ENCODE measurements at places on chromosomes 7 and 10. TPM values are rescaled to one million over a fixed set of nuclear protein-coding genes. Genes with fewer than 3 reads are reported as not detected.

The SLC26A5 gene
- total RNA-seq = not detected

The FGFR2 gene
- 0.54 TPM for total RNA-seq

The FAM221A gene
- total RNA-seq = 3.3 TPM

- no peak for DNase-seq
Observed at GRCh38 chr7:16779051-16779450, 25.5 kb downstream of the TSPAN13 start.

The CEP55 gene
- total RNA-seq = 76.0 TPM

The UTF1 gene
- not detected for total RNA-seq

DNA sequence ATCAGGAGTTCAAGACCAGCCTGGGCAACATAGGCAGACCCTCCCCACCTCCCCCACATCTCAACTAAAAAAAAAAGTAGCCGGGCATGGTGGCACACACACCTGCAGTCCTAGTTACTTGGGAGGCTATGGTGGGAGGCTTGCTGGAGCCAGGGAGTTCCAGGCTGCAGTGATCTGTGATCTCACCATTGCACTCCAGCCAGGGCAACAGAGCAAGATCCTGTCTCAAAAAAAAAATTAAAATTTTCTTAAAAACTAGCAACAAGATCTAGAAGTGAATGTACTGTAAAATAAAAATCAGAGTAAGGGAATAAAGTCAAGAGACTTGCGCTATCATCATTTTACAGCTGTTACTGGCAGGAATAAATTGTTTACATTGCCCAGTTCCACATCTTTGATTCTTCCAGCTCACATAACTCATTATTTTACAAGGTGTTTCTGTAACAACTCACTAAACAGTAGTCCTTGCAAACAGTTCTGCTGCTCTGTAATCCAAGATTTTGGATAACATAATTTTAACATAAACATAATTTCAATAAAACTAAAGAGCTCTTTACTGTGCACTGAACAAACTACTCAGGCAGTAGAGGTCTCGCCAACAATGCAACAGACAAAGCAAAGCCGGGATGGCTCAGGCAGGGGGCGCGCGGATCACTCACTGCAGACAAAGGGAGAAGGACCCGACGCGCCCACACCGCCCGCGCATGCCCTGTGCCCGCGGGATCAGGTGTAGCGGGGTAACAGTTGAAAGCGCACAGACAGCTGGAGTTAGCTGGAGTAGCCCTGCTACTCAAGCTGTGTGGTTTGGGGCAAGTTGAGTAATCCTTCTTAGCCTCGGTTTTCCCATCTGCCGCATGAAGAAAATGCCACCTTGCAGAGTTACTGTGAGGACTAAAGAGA, 73.3 kb upstream of the NFE2L3 start:
- DNase-seq = peak; percentile 63

GRCh38 chr7:34675749-34676374, 17.8 kb downstream of the NPSR1 start:
- peak; percentile 33 for DNase-seq

DNA sequence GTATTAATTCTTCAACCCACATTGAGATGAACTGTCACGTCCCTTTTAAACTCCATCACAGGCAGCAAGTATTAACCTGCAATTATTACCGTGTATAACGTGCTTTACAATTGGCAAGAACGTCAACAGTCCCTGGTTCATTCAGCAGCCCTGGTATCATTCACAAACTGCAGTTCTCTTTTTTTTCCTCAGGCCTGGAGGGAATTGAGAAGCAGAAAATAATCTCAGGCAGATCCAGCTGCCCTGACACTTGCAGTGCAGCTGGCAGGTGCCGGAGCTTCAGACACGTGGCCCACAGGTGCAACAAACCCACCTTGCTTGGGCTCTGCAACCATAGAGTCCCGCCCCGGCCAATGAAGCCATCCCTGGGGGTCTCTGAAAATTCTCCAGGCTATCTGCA, 137.3 kb downstream of the PLXNA4 start:
- no peak for DNase-seq

The SPDYE6 gene
- total RNA-seq = not detected

The VSTM4 gene
- total RNA-seq = not detected

DNA sequence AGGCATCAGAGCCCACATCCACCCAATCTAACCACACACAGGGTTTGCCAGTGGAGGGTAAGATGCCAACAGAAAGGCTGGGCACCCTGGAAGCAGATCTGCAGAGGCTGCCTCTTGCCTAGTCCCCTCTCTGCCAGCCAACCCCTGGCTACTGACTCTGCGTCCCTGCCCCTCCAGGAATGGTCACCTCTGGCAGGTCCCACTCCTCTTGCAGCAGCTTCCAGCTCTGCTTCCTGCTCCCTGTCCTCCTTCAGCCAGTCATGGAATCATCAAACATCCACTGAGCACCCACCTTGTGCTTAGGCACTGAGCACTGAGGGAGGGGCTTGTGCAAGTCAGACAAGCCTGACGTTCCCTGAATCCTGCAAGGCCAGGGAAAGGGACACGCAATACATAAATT, 20.1 kb upstream of the HABP2 start:
- no peak for DNase-seq

The ZNF32 gene
- 37.2 TPM for total RNA-seq

GRCh38 chr7:140695381-140695780, 1.1 kb upstream of the NDUFB2 start:
- no peak for DNase-seq

DNA sequence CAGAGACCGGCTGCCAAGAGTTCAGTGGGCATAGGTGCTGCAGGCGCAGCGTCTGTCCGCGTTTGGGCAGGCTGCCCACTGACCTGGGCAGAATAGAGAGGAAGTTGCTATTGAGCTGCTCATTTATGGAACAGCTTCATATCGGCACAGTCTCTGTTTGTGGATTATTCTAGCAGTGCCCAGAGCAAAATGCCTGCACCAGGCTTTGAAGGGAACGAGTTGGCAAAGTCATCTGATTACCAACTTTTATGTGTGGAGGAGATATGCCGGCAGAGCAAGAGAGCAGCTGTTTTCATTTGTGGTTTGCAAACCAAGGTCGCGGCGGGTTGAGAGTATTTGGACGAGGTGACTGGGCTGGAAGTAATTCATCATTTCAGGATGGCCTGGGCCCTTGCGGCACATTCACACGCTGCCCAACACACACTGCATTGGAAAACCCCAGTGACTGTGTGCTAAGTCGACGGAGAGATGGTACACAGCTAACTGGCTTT, 228.5 kb downstream of the TCERG1L start:
- no peak for DNase-seq

DNA sequence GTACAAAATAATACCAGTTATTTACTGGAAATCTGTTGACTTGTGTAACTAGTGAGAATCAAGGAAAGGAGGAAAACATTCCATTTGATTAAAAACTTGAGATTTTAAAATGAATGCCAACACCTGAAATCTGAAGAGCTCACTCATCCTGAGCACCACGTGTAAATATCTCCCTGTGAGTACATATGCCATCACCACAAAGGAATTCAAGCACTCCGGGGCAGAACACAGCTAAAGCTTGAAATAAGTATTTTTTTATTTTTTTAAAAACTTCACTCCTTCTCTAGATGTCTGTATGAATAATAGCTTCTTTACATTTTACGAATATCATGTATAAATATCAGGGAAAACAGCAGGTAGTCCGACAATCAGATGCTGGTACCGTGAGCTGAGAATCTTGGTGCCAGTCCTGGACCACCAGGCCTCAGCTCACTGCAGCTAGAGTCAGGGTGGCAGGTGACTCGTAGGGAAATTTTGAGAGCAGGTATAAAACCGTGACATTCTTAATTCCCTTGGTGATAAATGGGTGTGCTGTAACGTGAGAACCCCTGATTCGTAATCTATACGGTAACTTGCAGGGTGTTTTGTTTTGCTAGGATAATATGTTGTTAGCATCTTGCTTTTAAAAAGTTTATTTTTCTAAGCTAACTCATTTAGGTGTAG, 12.7 kb downstream of the LMTK2 start:
- no peak for DNase-seq

The SPOCK2 gene
- 1.1 TPM for total RNA-seq

The MACC1 gene
- total RNA-seq = 9.4 TPM

GRCh38 chr10:131797626-131798025, 103.2 kb upstream of the PPP2R2D start:
- DNase-seq = no peak

DNA sequence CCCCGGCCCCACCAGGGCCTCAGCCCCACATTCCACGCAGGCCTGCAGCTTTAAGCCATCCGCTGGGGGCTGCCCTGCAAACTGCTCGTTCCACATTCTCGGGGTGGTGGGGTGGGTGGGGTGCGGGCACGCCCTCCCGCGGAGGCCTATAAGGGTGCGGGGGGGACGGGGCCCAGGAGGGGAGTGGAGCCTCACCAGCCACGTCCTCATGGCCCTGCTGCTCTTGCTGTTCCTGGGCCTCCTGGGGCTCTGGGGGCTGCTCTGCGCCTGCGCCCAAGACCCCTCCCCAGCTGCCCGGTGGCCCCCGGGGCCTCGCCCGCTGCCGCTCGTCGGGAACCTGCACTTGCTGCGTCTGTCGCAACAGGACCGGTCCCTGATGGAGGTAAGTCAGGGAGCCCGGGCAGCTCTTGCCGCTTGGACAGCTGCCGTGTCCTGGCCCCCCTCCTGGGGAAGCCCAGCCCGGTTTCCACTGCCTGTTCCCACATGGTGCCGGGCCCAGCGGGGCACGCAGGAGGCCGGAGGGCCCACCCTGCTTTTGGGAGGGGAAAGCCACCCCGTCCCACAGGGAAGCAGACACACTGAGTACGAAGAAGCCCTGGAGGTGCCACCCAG, at the start of gene CYP2W1:
Gene CYP2W1, plus strand, starts transcription at position 178 of the 612 bp plus-strand sequence. Its CDS starts 31 bp downstream, at position 209.
- no peak for DNase-seq

The FAM237B gene
- total RNA-seq = not detected

DNA sequence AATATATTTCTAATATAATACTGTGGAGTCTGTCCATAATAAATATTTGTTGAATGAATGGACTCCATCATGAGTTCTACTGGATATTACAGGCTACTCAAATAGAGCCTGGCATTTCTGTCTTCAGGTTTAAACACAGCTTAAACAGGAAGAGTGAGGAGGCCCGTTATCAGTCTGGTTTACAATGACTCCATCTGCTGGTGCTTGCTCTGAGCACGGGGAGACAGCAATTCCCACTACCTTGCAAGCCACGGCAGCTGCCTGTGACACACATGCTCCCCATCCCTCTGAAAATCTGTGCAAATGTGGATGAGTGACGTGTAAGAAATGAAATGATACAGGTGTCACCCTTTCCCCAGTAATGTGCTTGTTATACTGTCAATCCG, 293.5 kb upstream of the IMMP2L start:
- DNase-seq = no peak

DNA sequence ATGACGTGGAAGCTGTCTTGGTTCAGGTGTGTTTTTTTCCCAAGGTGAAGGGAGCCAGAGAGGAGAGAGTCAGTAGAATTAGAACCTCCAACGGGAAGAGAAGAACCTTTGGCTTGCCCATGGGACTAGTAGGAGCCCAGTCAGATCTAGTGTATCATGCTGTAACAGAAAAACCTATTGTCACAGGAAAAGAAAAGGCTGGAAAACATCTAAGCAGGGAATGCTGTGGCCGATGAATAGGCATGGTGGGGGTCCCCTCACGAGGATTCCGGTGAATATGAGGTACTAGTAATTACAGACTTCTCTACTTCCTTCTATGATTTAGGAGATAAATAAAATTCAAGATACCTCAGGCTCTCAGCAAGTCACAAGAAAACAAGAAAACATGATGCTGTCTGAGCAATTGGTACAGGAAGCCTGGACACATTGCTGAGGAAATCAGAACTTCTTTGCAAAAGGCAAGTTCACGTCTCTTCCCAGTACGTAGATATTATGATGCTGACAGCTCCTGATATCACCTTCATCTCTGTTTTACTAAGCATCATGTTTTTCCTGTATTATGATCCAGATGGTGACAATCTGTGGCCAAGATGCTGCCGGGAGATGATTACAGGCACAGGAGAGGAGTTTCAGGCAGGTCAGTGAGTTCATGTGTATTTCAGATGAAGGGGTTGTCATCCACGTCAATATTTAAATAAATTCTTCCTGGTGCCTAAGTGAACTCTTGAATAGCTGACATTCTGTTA, 54.3 kb upstream of the NPY start:
- no peak for DNase-seq

GRCh38 chr10:84706875-84707274, 378.5 kb downstream of the CCSER2 start:
- no peak for DNase-seq

DNA sequence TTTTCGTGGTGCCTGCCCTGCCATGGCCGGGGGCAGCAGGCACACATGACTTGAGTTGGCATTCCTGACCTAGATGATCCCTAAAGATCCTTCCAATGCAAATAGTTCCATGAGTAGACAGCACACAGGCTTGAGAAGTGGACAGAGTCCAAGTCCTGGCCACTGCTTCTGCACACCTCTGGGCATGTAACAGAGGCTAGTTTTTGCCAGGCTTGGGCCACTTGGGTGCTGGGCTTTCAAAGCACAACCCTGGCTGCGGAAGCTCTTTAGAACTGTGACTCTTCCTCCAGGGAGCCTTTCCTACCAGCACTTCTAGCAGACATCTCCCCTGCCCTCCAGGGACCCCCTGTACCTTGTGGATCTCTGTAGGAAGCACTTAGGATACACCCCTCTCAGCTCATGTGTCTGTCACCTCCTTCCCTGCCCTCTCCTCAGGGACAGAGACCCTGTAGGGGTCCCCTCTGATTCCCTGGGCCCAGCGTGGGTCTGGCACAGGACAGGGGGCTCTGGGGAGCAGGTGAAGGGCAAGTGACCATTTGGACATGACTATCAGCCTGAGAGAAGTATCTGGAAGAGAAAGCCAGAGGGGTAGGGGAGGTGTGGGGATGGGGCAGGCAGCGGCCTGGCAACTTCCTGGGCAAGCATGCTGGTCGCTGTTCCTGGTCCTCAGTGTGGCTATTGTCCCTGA, 36.2 kb downstream of the ZCCHC24 start:
- DNase-seq = no peak

The CYP2C19 gene
- not detected for total RNA-seq

- no peak for DNase-seq
Observed at GRCh38 chr7:2610466-2610865, 21.3 kb upstream of the TTYH3 start.
